NCI-H1048 (cell line): ENCODE measurements at places on chromosomes 16 and 17.

GRCh38 chr17:71922439-71922838 is 198.4 kb upstream of the SOX9 start:
- no peak for DNase-seq

DNA sequence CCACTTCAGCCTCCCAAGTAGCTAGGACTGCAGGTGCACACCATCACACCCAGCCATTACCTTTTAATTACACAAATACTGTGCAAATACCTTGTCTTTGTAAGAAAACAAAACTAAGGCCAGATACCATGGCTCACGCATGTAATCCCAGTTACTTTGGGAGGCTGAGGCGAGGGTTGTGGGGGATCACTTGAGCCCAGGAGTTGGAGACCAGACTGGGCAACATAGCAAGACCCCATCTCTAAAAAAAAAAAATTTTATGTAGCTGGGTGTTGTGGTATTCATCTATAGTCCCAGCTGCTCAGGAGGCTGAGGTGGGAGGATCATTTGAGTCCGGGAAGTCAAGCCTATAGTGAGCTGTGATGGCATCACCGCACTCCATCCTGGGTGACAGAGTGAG is 151.6 kb downstream of the CLEC16A start:
- no peak for DNase-seq

DNA sequence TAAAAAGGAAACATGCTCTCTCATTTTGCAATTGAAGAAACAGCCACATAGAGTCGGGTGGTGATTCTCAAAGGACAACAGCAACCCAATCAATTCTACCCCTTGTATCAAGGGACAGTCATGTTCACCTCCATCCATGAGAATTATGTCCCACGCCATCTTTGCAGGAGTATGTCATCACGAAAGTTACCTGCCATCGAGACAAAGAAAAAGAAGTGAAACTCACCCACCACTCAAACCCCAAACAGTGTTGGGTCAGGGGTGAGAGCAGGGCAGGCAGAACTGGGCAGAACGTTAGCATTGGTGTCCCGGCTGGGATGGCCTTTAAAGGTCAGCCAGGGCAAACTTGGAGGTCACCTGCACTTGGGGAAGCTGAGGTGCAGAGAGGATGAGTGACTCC is 24.2 kb upstream of the HNF1B start:
- no peak for DNase-seq

DNA sequence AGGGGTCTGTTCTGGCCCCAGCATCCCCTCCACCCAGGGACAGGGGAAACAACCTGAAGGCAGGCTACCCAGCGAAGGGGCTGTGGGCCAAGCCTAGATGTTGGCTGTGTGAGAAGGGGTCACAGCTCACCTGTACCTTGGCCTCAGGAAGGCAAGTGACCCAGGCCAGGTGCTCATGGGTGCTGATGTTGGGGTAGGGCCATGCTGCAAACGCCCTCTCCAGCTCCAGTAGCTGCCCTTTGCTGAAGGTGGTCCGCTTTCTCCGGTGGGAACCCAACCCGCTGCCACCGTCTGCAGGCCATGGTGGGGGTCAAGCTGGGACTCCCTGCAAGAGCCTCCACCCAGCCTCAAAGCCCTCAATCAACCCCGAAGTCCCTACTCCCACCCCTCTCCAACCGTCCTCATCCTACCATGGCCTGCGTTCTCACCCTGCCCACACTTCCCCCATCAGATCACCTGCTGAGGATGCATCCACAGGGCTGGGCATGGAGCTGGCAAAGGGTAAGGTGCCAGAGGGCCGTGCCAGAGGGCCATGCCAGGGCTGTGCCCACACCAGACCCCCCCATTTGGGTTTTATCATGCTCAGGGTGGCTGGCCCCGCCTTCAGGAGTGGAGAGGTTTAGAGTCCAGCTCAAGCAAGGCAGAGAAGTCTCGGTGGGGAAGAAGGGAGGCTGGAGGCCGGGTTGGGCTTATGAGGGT is at the start of gene SEBOX:
Gene SEBOX, minus strand, starts transcription at position 535 of the 699 bp plus-strand sequence. Its CDS starts 48 bp downstream, at position 487.
- no peak for DNase-seq

GRCh38 chr17:41383690-41384089 is 1.6 kb upstream of the KRT34 start:
- no peak for DNase-seq

DNA sequence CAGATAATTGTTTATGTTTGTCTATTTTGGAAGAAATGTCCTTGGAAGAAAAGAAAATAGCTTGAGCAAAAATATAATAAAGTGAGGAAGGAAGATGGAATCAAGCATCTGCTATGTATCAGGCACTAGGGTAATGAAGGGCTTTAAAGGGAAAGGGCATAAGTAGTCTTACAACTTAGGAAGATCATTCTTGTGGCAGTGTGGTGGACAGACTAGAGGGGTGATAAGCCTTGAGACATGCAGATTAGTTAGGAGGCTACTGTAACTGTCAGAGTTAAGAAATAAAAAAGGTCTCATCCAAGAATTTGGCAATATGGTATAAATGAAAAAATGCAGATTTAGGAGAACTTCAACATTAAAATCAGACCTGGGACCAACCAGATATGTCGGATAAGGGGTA is 14.9 kb downstream of the FAM222B start:
- no peak for DNase-seq

DNA sequence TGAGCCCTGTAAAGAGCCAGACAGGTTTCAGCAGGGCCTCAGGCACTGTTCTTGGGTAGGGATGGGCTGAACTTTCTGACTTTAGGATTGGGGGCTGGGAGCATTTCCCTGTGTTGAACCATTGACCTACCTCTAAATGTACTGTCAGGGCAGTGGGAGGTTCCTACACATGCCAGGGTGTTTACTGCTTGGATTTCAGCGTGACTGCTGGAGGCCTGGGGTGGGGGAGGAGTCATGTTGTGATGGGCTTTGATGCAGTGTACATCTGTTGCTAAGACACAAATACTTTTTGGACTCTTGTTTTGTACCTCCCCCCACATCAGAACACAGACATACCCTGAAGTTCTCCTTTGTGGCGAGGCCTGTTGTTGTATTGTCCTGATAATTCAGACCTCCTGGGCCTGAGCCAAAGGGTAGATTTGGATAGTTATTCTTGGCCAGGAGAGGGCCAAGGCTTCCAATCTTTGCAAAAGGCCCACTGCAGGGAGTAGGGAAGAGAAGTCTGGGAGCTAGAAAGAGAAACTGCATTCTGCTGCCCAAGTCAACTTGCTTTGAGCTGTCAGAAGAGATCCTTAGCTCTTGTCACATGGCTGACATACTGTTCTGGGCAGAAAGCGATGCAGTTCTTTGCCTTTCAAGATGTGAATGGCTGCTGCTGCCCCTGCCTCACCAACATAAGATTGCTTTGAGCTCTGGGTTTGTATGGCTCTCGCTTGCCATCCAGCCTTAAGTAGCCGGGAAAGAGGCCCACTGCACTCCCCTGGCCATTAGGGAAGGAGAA is 3.7 kb downstream of the NFE2L1 start:
- DNase-seq, result no peak

- DNase-seq, result no peak
Measured at GRCh38 chr16:24523569-24523968, 15.8 kb upstream of the RBBP6 start.

DNA sequence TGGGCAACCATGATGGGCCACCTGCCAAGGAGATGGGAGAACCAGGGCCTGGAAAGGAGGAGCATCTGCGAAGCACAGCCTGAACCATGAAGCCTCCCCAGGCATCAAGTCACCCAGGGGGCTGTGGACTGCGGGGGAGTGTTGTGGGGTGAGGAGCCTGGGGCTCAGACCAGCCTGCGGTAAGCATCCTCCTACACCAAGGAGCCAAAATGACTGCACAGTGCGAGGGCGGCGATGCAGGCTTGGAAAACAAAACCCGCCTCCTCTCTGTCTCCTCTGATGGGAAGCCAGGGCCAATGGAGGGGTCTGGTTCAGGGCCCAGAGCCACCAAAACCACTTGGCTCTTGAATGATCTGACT is 18.1 kb upstream of the MAF start:
- DNase-seq, result no peak

GRCh38 chr17:80961541-80962330 is 29.9 kb upstream of the CHMP6 start:
- no peak for DNase-seq

GRCh38 chr16:73000907-73001521 is 46.9 kb downstream of the ZFHX3 start:
- DNase-seq, result no peak

- DNase-seq, result no peak
Measured at GRCh38 chr17:40191237-40192208, 14.3 kb downstream of the RAPGEFL1 start.

DNA sequence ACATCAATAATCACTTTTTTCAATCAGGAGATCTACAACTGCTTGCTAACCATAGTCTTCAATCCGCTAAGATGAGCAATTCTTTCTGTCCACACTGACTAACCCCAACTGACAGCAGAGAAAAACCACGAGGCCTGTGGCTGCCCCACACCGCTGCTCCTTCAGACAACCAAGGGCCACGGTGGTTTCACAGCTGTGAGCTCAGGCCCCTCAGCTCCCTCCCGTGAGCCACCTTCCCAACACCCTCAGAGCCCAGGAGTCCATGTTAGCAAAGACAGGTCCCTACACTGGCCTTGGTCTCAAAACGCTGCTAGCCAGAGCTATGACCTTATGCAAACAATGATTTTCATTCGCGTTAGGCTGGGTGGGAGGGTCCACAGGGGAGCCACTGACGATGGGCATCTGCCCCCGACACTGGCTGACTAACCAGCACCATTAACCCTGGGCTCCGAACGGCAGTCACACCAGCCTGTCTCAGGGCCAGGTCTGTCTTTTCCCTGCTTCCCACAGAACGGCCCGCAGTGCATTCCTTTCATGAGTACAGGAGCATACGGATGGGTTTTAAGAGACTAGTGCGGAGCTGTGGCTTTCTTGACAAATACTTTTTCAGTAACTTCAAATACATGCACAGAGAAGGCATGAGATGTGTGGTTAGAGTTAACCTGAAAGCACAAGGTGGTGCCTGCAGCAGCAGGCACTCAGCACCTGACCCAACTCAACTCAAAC is 67.3 kb downstream of the ANKRD11 start:
- no peak for DNase-seq

DNA sequence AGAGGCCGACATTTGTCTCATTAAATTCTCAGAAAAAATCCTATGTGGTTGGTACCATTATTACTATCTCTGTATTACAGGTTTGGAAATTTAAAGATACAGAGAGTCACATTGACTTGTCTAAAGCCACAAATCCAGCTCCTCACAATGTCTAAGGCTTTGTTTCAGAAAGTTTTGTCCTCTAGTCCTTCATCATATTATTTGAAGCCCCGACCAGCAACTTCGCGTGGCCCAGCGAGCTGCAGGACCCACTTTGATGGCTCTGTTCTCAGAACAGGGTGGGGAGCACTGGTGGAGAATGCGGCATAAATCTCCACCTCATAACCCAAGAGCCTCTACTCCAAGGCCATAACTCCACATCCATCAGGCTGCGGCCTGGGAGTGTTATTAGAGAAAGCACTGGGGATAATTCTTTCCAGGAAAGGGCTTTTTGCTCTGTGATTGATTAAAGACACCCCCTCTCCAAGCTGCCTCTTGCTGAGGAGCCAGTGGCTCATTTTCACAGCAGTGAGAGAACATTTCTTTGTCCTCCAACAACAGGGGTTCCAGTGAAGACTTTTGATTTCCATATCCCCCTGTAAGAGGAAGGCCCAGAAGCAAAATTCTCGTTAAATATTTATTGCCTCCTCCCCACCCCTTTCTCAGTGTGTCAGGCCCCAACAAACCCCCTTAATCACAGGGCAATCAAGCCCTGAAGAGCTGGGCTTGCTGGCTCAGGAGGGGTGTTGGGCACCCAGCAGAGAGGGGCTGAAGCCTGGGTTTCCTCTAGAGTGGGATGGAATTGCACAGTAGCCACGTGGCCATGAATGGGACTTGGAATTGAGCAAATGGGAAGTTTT is 113.7 kb upstream of the CDH11 start:
- no peak for DNase-seq

GRCh38 chr17:82627405-82627804 is 20.8 kb downstream of the WDR45B start:
- no peak for DNase-seq

DNA sequence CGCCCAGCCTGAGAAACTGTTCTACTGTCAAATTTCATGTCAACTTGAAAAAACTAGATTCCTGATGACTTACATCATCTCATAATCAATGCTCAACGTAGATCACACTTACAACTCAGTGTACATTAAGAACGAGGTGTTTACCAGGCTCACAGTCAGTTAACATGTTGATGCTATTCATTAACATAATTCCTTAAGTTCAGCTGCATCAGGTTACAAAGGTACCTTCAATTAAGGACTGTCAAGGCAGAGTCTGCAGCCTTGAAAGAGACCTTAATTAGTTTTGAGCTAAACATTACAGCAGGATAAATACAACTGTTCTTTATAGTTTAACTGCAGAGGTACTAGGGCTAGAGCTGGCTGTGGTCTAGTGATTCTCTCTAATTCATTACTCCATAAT is 1.9 kb downstream of the GNA13 start:
- DNase-seq, result no peak

DNA sequence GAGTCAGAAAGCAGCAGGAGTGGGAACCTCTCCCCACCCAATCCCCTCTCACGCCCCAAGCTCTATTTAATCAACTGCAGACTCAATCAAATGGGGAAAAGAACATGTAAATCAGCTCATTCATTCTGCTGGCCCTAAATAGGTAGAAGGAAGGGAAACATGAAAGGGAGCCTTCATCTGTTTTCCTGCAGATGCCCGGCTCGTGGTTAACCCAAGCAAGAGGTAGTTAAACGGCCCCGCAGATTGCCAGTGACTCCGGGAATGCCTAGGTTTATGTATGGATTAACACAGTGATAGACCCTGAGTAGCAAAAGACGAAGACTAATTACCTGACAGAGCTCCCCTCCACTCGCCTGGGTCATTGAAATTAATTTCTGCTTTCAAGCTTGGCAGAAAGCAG is 542.0 kb downstream of the WWOX start:
- DNase-seq, result no peak

- DNase-seq, result no peak
Measured at GRCh38 chr16:4566144-4566543, 10.0 kb downstream of the C16orf96 start.

DNA sequence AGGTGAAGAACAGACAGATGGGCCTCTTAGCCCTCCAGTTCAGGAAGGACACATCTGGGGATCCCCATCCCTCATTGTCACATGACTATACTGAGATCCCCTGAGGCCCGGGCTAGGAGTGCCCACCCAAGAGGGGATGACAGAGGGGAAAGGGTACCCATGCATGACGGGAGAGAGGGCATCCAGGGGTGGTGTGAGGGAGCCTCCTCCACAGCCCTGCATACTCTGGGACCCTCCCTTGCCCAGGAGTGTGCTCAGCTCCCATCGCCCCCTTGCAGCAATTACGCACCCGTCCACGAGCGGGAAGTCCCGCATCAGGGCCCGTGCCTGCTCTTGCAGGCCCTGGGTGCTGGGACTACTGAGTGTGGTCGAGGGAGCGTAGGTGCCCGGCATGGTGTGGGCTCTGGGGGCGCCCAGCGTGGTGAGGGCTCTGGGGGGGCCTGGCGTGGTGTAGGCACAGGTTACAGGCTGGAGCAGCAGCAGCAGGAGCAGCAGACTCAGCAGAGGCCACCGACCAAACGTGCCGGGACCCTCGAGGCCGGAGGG is 6.5 kb downstream of the DPEP2 start:
- no peak for DNase-seq

GRCh38 chr16:51035110-51035498 is 116.0 kb downstream of the SALL1 start:
- DNase-seq, result no peak
